ENCODE measurements at places on chromosomes 3 and 15.

GRCh38 chr3:186234152-186234551 is 125.3 kb upstream of the ETV5 start:
- no peak for DNase-seq

DNA sequence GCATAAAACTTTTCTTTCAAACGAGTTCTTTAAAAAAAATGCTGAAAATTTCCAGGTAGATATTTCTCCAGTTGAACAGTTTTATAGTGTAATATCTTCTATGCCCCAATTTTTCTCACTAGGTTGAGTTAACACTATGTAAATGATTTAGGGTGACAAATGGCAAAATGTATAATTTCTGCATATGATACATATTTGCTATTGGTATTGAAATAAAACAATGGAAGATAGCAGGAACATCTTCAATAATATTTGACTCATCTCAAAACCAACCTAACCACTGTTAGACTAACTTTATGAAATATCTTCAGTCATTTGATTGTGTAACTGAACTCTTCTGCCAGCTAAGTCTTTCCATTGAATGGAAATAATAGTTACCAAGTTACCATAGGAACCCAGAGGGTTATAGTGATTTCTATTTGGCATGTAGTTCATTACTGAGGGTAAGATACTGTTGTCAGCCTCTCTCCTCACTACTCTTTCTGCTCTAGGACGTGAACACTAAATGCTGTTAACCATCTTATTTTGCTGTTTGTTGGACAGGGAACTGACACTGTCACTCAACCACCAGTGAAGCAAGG is 824.7 kb upstream of the NECTIN3 start:
- no peak for DNase-seq

GRCh38 chr15:93217343-93217742 is 128.3 kb upstream of the RGMA start:
- DNase-seq: peak; percentile 62

GRCh38 chr3:194130807-194131589 is 5.0 kb upstream of the HES1 start:
- peak; percentile 56 for DNase-seq

- no peak for DNase-seq
Measured at GRCh38 chr15:78502641-78503040, 4.7 kb upstream of the HYKK start.

Data from right hindlimb (tissue), 1 donor.